ENCODE measurements at places on chromosomes 1 and 21. TPM values are rescaled to one million over a fixed set of nuclear protein-coding genes. Genes with fewer than 3 reads are reported as not detected.
A peak's percentile ranks its signal among the peaks of the same experiment; 100 is the strongest.

DNA sequence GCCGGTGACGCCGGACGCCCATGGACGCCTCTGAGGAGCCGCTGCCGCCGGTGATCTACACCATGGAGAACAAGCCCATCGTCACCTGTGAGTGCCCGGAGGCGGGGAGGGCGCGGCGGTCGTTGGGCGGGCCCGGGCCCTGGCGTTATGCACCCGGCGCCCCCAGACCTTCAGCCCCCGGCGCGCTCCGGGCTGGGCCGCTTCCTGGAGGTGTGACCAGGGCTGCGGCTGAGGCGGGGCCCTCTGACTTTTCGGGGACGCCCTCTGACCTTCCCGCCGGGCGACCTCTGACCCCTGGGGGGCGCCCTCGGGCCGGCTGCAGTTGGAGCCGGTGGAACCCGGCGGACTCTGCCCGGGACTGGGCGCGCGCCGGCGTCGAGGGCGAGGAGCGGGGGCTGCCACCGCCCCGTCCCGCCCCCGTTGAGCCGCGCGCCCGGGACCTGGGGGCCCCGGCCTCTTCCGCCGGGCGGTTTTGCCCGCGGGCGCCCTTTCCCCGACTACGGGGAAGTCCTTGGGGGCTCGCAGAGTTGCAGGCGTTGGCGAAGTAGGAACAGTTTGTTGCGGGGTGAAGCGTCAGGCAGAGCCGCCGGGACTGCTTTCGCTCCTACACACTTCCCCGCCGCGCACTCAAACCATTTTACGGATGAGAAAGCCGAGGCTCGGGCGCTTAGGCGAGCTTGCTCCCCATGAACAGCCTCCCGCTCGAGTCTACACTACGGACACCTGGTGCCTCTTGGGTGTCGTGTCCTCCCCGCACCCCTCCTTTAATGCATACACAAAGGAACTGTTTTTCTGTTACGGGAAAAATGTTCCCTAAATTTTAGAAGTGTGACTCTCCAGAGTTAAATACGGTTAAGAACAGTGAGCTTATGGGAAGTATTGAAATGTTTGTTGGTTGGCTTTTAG, 618 bp downstream of the TRAPPC10 start:
- peak; percentile 93 for DNase-seq

GRCh38 chr1:163172596-163172995, 30.1 kb downstream of the RGS5 start:
- no peak for DNase-seq

GRCh38 chr1:31957701-31958674, 19.8 kb upstream of the PTP4A2 start:
- peak; percentile 84 for DNase-seq

- DNase-seq: no peak
Observed at GRCh38 chr1:200731654-200732332, 6.9 kb upstream of the CAMSAP2 start.

DNA sequence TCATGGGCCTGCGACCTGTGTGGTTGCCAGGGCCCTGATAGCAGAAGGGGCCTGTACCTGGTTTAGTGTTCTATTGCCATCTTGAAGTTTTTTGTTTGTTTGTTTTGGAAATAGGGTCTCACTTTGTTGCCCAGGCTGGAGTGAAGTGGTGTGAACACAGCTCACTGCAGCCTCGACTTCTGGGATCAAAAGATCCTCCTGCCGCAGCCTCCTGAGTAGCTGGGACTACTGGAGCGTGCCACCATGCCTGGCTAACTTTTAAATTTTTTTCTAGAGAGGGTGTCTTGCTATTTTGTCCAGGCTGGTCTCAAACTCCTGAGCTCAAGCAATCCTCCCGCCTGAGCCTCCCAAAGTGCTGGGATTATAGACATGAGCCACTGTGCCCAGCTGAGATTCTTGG, 72.9 kb downstream of the UBE2T start:
- DNase-seq: no peak

DNA sequence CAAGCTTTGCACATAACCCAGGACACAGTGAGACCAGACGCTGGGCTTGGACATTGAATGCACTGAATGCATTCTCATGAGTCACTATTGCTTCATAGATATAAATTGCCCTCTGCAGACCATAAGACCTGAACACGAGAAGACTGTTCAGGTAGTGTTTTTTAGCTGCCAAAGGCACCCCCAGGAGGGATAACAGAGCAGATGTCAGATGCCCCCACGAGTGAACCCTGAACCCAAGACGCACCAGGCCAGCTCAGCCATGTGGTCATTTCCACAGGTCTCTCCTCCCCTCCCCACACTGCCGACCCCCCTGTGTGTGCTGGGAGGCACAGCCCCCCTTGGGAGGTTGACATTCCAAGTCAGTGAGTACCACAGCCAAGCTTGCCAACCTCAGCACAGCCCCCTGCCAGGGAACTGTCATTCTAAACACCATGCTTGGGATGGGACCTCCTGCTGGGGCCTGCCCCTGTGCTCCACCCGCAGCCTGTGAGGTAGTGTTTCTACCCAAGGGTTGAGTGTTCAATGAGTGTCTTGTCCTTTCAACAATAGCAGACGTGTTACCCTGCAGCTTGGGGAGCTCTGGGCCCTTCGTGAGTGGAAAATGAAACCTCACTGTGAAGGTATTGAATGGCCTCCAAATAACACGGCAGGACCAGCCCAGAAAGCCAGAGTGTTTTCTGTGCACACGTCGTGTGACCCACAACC, 68.2 kb downstream of the PSMG1 start:
- DNase-seq: peak; percentile 26

DNA sequence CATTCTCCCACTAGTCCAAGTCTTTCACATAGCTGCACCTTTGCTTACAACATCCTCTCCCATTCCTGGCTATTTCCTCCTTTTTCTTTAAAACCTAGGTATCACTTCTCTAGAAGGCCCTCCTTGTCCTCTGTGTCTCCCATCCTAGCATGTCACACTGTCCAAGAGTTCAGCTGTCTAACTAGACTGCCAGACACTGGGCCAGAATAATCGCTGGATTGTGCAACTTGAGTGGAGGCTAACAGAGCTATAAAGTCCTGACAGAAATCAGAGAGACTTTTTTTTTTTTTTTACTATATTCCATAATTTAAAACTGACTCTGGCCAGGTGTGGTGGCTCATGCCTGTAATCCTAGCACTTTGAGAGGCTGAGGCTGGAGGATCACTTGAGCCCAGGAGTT, 4.2 kb upstream of the ANGPTL7 start:
- no peak for DNase-seq

DNA sequence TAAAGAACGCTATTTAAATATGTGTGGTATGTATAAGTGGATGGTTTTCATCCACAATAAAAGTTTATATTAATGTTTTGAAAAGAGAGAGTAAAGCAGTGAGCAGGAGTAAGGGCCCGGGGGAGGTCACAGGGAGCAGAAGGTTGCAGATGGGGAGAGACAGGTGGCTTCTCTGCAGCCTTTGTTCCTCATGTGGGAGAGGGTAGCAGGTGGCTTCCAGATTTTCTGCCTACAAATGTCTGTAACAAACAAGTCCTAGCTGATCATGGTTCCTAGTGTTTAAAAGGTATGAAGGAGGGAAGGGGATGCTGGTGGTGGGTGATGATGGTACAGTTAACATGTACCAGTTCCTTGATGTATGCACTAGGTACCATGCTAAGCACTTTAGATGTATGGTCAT, 18.8 kb downstream of the QSOX1 start:
- DNase-seq: no peak

GRCh38 chr1:94418664-94419655, 771 bp downstream of the ABCD3 start:
- peak; percentile 42 for DNase-seq

DNA sequence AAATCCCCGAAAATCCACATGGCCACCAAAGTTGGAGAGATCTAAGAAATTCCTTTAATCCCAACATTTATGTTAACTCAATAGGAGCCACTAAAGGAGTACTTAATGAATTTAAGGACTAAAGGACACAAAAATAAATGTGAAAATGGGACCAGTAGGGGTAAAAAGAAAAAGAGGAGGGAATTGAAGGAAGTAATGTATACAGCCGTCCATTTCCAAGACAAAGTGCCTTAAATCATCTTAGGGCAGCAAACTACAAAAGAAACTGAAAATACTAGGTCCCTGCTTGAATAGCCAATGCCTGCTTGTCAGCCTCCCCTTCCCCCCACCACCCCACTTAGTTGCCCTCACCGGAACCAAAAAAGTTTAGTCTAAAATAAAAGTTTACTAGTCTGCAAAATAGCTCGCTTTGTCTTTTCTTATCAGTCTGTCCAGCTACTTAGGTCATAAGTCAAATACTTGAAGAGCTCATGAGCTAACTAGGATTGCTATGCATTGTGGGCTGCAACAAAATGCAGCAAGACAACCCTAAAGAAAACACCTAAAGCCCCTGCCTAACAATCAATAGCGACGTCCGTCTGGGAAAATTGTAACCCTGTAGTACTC, 66.3 kb upstream of the TLR5 start:
- no peak for DNase-seq

DNA sequence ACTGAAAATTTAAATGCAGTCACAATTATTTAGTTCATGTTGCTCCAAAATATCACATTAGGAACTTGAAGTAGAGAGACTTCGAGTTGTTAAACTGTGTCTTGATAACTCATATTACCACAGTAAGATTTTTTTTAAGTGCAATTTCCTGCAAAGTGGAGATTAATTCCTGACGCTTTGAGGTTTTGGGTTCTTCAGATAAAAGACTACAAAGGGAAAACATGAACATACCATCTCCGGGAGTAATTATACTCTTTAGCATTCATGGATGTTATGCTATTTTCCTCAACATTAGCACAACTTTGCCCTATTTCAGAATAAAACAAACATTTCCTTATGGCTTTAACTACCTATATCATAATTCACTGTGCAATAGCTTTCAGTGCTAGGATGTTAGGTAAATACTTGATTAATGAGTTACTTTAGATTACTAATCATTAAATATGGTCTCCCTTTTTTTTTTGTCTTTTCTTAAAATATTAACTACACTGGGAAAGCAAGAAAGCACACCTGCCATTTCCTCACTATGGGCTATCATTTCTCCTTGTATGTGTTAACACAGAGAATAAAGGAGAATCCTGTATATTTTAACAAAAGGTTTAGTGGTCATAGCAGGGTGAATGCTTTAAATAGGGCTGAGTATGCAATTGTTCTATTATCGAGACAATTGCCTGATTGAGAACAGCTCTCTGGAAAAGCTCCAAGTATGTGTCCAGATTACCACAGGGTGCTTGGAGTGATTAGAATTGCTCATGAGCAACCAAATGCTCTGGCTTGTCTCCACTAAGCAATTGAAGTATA, 252.5 kb upstream of the C1orf105 start:
- no peak for DNase-seq

- DNase-seq: no peak
Observed at GRCh38 chr1:196034080-196034706, 574.0 kb downstream of the KCNT2 start.

DNA sequence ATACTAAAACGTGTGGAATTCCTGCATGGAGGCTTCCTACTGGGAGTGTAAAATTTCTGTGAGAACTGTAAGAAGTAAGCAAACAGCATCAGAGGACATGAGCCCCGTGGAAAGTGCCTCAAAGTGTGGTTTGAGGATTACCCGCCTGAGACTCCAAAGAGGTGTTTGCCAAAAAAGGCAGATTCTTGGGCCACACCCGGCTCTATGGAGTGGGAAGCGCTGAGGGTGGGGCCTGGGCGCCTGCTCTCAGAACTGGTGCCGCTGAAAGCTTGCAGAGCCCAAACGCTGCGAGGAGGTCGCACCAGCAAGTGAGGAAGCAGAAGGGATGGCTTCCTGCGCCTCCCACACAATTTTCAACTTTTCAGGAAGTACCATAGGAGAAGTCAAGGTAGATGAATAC, 43.0 kb upstream of the PSEN2 start:
- no peak for DNase-seq

Gene PLEKHG5
- total RNA-seq: 1.1 TPM

Gene OR6F1
- not detected for total RNA-seq

Gene CLCA2
- total RNA-seq: not detected

Gene CAMK1G
- total RNA-seq: not detected

Gene HTR6
- not detected for total RNA-seq

Gene GNAT2
- total RNA-seq: not detected

Gene PDZK1
- 0.12 TPM for total RNA-seq

Gene DISP1
- 2.0 TPM for total RNA-seq

Gene CRNN
- total RNA-seq: not detected

Gene IPO9
- 72.0 TPM for total RNA-seq

Gene FCER1G
- total RNA-seq: 5.8 TPM

Data from activated CD8-positive, alpha-beta memory T cell treated with anti-CD3 and anti-CD28 coated beads, Interleukin-2, amount 10 ng/mL, durations not matched to agents 7 days and 5 days (primary cell).